ENCODE measurements at places on chromosomes 7 and 10.

- no peak for DNase-seq
Measured at GRCh38 chr7:100384628-100385294, 11.5 kb downstream of the PILRA start.

GRCh38 chr10:120557311-120557710 lies 100.3 kb downstream of the PLPP4 start:
- no peak for DNase-seq

DNA sequence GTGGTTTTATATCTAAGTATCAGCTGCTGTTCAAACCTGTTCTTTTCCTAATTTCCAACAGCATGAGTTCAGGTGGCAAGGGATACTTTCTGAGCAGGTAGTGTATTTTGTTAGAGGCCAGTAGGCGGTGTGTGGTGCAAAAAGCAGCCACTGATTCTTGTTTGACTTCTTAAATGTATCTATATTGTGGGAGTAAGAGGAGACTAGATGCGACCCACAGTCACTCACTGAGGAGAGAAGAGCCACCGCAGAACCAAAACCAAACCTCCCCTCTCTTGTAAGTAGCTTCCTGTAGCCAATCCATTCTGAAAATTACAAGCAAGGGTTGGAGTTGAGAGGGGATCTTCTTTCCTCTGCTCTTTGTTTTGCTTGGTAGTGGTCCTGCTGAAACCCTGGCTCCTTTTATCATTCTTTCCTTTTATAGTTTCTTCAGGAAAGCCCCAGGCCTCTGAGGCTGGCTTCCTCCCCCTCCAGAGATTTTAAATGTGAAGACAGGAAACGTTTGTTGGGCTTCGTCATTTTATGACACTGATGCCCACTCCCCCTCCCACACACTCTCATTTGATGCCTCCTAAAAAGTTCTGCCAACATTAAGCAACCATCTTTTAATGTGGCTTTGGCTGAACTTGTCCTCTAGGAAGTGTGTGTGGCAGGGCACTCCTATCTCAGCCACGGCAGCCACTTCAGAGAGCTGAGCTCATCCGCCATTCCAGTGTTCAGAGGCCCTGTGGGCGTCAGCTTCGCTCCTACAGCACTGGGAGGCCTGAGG lies 566.0 kb downstream of the SUGCT start:
- no peak for DNase-seq

DNA sequence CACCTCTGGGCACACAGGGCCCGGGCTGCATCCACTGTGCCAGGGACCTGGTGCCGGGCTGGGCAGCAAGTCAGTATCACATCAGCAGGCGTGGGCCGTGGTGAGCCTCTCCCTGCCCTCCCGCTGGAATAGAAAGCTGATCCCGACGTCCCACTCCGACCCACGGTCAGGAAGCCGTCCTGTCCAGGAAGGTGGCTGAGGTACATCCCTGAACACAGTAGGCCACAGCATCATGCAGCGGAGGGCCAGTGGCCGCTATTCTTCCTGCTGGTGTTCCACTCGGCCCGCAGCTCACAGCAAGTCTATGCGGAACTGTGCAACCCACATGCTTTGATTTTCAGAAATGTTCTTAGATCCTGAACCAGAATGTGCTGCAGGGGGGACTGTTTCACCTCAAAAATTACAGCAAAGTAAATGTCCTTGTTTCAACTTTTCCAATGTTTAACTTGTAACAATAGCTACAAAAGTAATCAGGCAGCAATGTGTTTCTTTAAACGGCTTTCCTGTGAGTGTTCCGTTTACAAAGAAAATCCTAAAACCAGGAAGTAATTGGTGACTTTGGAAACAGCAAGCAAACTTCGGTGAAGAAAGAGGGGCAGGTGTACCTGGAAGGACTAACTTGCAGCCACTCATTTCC lies 676 bp upstream of the GPR146 start:
- DNase-seq, result no peak

DNA sequence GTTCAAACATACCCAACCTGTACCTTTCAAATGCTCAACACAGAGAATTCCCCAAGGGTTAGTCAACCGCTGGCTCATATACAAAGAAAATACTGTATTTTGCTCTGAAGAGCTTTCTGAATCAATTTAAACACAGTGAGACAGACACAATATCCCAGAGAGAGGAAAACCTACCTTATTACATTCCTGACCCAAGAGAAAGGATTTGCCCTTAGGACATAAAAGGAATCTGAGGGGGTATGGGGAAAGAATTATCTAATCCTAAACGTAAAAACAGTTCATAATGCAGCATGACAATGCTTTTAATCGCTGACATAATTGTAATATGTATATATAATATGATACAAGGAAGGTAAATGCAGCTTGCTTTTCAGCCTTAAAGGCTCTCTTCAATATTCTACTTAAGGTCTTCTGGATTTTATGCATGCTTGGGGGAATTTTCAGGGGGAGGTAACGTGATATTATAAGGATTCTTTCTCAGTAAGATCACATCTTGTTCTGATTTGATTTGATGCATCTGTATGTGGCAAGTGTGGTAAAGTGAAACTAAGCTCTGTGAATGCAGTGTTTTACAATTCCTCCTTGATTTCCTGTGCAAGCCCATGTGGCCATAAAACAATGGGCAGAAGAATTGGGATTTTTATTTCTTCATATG lies 240.5 kb downstream of the GLI3 start:
- no peak for DNase-seq

GRCh38 chr7:66170309-66171231 lies 34.6 kb upstream of the TPST1 start:
- no peak for DNase-seq

Data from GM19239 (cell line).